ENCODE measurements at places on chromosomes 13 and 19.

- DNase-seq = no peak
Measured at GRCh38 chr19:33100894-33101644, 20.1 kb downstream of the GPATCH1 start.

GRCh38 chr13:102869948-102870676 lies 24.3 kb downstream of the ERCC5 start:
- no peak for DNase-seq

- DNase-seq = no peak
Measured at GRCh38 chr13:54004026-54004699, 975.5 kb downstream of the OLFM4 start.

DNA sequence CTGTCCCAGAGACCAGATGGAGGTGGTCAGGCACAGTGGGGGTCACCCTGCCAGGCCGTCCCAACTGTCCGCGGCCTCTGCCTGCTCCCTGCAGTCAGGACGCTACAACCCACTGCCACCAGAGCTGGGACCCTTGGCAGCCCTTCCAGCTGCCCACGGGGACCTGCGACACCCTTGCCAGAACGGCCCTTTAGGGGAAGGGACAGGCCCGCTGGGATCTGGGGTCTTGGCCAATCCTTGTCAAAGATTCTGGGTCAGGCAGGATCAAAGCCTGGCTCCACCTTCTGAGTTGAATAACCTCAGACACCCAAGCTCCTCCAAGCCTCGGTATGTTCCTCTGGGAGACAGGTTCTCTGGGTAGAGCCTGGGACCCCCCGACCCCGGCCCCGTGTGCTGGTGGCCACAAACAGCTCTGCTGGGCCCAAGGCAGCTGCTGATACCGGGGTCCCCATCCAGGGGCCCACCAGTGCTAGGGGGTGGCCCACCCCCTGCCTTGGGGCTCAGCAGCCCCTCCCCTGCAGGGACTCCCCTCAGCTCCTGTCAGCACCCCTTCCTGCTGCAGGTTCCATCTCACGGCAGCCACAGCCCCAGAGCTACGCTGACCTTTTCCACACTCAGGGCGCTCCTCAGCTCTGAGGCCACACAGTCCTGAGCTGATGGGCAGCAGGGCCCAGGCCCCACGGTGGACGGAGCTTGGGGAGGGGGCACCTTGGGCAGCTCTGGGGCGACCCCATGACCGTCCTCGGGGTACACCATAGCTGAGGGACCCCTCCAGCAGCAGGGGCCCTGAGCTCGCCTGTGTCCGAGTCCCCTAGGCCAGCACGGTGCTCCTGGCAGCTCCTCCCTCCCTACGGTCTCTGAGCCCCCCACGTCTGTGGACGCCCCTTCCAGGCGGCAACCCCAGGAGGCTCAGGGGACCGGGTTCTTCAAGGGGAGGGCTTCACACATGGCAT lies 18.4 kb downstream of the SBNO2 start:
- no peak for DNase-seq

DNA sequence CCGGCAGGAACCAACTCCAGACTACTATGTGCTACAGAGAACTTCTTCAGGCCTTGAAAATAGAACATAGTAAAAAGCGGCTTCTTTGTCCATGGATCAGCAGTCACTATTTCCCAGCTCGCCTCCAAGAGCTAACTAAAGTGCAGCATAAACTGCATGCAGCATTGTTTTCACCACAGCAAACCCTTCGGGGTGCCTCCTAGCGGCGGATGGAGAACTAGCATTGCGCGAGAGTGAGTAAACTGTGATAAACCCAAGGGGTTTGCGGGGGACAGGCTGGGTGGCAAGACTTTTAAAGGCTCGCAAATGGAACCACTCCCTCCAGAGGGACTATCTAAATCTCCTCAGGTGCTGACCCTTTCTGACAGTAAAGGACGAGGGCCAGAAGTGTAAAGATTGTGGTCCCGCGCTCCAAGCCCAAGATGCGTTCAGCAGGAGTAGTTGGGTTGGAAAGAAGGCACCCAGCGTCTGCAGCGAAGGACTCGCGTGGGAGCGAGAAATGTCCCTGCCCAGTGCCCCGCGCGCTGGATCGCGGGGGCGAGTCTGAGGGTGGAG lies 21.5 kb upstream of the SGCG start:
- DNase-seq = peak; percentile 58

DNA sequence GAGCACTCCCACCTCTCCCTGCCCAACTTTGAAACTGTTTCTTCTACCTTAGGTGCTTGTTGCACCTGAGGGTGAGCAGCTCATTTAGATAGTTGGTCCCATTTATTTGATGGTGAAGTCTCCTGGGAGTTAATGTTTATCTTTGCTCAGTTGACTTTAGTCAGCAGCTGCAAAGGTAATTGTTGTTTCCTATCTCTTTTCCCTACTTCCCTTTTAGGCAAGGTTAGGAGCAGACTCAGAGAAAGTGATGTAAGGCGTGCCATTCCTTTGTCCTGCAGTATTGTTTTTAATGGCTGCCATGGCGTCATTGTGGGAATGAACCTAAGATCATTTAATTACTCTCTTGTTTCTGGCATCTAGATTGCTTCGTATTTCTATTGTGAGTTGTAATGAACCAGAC lies 11.6 kb downstream of the AKAP11 start:
- DNase-seq = no peak

GRCh38 chr13:54614726-54615125 lies 1586.1 kb downstream of the OLFM4 start:
- DNase-seq = no peak

DNA sequence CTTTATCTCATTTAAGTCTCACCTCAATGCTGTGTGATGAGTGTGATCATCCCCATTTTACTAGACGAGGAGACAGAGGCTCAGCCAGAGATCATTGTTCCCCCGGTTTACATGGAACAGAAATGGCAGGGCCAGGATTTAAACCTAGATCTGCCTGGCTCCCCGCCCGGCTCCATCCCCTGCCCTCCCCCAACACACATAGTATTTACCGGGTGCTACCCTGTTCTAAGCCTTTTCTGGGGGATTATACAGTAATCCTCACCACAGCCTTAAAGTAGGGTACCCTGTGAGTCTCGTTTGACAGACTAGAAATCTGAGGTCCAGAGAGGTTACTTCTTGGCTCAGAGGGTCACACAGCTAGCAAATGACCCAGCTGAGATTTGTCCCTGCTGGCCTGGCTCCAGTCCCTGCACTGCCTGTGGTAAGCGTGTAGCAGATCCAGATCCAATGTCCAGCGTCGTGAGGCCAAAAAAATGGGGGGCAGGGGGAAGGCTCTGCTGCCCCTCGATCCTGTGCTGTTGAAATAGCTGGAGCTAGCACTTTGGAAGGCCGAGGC lies 3.8 kb upstream of the KLC3 start:
- no peak for DNase-seq

- DNase-seq = peak; percentile 66
Measured at GRCh38 chr19:43725468-43725867, 9.6 kb downstream of the IRGC start.

DNA sequence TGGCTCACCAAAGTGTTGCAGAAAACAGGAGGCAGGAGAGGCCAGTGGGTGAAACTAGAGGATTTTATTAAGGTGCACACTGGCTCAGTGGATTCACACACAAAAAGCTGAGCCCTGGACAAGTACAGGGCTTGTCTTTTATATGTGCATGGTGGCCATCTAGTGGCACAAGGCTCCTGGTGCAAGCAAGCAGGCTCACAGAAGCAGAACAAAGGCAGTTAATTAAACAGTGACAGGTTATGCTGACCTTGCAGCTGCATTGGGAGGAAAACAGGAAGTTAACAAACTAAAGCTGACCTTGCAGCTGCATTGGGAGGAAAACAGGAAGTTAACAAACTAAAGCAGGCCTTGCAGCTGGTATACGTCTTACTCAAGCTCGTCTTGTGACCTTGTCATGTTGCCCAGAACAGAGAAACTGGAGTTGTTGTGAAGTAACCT lies 65.3 kb upstream of the ZNF681 start:
- DNase-seq = no peak

DNA sequence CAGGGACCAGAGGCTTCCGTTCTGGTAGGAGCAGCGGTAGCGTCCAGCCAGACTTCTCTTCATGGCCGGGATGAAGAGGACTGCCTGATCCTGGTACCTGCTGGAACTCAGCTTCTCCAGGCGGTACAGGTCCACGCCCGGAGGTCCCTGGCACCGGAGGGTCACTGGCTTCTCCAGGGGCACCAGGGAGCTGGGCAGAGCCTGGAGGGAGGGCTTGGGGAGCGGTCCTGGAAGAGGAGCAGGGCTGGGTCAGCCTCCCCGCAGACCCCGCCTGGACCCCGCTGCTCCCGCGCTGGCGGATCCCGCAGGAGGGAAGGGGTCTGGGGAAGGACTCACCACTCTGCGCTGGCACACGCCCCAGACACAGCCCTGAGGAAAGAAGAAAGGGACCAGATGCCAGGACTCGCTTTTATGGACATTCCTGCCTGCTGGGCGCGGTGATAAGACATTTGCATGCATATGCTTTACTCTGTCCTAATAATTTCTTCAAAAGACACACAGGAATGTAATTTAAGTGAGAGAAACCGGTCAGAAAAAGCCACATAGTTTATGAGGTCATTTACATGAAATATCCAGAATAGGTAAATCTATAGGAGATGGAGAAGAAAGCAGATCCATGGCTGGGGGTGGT lies 5.8 kb downstream of the GP6 start:
- DNase-seq = no peak

DNA sequence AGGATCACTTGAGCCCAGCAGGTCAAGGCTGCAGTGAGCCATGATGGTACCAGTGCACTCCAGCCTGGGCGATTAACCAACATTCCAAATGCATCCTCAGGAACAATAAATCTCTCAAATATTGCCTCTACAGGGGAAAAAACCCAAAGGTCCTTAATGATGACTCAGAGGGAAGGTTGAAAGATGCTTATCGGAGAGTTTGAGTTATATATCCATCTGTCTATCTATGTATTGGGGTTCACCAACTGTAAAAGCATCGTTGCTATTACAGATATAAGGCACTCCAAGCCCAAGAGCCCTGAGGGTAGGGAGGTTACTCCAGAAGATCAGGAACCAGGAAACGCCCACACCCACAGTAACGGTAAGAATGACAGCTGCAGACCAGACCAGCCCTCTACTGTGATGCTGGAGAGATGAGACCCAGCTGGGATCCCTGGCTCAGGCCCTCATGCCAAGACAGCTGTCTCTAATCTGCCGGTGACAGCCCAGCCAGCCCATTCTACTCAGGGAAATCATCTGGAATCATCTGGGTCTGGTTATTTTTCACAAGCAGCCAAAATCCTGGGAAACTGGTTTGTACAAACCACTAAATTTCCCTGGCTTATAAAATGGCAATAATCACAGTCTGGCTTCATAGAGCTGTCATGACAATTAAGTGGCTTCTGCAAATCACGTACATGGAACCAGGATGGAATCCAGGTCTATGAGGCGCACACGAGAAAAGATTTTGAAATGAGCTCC lies 23.8 kb downstream of the TEX101 start:
- no peak for DNase-seq

DNA sequence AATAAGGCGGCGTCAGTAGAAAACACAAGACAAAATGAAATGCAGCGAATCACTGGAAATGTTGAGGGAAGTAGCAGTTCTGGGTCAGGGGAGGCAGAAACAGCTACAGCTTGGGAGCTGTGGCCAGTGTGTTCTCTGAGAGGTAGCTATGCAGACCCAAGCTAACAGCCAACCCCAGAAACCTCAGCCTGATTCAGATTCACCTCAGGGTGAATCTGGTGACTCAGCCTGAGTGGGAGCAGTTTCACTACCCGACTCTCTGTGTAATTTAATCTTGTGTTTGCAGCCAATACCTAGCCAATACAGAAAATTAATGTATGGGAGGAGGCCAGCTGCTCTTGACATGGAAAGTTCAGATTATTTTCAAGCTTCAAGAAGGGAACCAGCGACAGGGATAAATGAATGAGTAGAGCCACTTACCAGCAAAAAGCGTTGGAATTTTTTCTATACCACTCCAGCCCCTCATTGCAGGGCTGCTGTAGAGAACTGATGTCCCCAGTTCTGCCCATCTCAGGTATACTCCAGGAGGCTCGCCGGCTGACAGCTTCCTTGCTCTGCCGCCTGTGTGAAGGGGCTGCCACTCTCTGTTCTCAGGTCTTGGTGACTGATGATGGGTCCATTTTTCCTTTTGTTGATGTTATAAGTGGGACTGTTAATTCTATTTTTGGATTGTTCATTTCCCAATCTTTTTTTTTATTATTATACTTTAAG lies 8.9 kb downstream of the IGFL3 start:
- peak; percentile 72 for DNase-seq

DNA sequence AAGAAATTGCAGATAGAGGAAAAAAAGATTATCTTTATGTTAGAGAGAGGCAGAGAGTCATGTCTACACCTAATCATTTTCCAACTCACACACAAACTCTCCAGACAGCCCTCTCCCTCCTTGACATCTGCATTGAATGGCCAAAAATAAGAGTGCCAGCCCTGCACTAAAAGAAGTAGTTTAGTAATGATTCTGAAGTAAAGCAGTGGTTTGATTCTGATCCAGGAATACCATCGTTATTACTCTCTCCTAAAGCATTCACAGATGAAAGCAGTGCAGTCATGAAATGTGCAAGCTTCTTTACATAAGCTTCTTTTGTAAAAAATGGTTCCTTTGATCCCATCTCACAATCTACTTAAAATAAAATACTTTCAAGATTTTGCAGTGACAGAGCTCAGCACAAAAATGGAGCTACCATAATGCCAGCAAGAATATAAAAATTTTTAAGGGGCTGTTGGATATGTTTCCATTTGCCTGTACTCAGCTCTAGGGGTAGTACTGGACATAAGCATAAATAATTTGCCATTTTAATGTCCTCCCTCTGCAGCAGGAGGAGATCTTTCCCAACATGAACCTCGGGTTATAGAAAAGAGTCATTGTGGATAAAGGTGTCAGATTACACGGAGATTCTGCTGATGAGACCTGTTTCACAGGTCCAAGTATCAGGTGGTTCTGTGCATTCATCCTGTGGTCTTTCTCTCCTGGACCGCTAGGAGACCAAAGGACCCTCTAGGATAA lies 406.3 kb downstream of the DCT start:
- DNase-seq = no peak

GRCh38 chr19:39670998-39671397 lies 15.3 kb downstream of the LGALS16 start:
- DNase-seq = no peak

GRCh38 chr19:32168606-32169005 lies 176.8 kb upstream of the ZNF507 start:
- DNase-seq = no peak

GRCh38 chr13:71306821-71307220 lies 560.2 kb downstream of the DACH1 start:
- no peak for DNase-seq

DNA sequence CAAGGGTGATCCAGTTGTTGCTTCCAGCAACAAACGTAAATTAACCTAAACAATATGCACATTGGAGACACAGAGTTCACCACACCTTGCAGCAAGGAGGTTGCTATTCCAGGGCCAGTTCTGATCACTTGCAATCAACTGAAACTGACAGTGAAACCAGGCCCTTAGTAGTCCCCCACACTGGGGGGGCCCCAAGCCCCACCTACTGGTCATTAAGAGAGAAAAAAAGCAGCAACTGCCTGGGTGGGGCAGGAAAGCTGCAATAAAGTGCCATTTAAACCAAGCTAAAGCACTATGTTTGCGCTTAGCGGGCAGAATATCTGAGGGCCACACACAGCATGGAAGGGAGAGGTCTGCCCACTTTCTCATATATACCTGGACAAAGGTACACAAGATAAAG lies 51.5 kb downstream of the ATP7B start:
- peak; percentile 65 for DNase-seq

- DNase-seq = no peak
Measured at GRCh38 chr19:16261584-16262368, 62.9 kb upstream of the KLF2 start.

Data from GM20000 (cell line).